Activated T-cell treated with anti-CD3 and anti-CD28 coated beads, Interleukin-2, amount 50 U/mL, for 4 hours (primary cell): ENCODE measurements at places on chromosomes 7 and 10. TPM values are rescaled to one million over a fixed set of nuclear protein-coding genes. Genes with fewer than 3 reads are reported as not detected.

- DNase-seq = no peak
Measured at GRCh38 chr10:68301790-68302502, 29.9 kb upstream of the HNRNPH3 start.

DNA sequence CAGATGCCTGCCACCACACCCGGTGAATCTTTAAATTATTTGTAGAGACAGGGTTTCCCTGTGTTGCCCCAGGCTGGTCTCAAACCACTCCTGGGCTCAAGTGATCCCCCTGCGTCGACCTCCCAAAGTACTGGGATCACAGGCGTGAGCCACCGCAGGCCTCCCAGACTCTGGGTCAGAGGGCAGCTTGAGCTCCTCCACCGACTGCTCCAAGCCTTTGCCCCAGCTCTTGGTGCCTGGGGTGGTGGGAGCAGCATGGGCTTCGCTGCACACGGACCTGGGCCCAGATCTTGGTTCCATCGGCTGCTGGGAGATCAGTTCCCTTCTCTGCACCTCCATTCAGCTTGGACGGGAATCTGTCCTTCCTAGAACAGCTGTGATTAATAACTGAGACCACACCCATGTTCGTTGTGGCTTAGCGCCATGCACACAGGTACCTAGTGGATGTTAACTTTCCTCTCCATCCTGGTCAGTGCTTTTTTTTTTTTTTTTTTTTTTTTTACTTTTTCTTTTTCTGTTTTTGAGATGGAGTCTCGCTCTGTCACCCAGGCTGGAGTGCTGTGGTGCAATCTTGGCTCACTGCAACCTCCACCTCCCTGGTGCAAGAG lies 125.3 kb downstream of the CUX1 start:
- no peak for DNase-seq

Gene GATAD1
- 10.4 TPM for total RNA-seq

Gene FZD8
- total RNA-seq = 0.52 TPM

Gene ZC3HAV1
- 82.4 TPM for total RNA-seq

Gene FXYD4
- total RNA-seq = not detected

GRCh38 chr7:101386558-101387231 lies 24.0 kb downstream of the COL26A1 start:
- no peak for DNase-seq

Gene BMS1
- total RNA-seq = 58.6 TPM

- peak; percentile 33 for DNase-seq
Measured at GRCh38 chr10:22693371-22693784, 21.0 kb downstream of the PIP4K2A start.

Gene OR2A1
- not detected for total RNA-seq

Gene STARD3NL
- total RNA-seq = 31.3 TPM

- DNase-seq = no peak
Measured at GRCh38 chr10:122515022-122515424, 45.5 kb upstream of the DMBT1 start.

GRCh38 chr10:46245381-46245900 lies 41.4 kb upstream of the ANTXRL start:
- no peak for DNase-seq

- DNase-seq = no peak
Measured at GRCh38 chr7:54781134-54781920, 22.3 kb upstream of the SEC61G start.

DNA sequence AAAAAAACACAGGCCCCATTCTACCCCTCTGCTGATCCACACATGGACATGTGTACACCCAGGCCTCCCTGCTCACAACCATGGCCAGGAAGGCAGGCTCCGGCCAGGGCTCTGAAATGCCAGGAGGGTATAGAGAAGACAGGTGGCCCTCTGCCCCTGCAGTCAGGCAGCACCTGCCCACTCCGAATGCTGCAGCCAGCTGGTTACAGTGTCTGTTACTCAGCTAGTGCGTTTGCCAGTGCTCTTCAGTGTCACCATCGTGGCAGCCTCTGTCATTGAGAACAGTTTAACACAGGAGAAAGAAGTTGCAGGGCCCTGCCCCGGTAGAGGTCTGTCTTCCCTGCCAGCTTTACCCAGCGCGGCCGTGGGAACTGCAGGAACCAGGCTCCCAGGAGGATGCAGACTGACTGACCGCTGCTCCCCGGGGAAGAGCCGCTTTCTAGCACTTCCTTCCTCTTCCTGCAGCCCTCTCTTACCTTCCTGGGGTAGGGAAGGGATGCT lies 128.8 kb upstream of the FAM20C start:
- no peak for DNase-seq

DNA sequence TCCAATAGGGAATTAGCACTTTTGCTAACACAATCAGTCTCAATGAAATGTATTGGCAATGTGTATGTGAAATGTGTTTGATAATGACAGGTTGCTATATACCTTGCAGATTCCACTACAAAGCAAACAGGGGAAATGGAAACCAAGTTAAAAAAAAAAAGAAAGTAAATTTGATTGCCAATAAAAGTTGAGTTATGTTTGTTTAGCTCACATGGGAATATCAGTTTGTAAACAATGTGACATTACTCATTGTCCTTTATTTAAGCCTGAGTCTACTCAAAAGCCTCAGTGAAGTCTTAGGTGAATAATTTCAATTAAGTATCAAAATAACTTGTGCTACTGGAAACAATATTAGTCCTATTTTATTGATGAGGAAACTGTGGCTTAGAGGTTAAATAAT lies 285.2 kb downstream of the CACNA2D1 start:
- no peak for DNase-seq

Gene RSPH10B2
- total RNA-seq = 0.13 TPM
